ENCODE measurements at places on chromosomes 4 and X.

DNA sequence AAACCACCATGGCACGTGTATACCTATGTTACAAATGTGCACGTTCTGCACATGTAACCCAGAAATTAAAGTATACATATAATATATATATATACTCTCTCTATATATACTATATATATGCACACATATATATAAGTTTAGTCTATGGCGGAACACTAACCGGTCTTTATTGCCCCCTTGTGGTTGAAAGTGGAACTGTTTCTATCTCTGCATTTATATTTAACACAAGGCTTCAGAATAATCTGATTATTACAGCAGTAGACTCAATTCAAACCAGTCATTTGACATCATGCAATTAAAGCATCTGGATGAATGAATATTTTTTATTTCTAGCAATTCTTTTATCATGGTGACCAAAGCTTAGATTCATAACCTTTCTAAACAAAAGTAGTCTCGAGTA is 14.6 kb downstream of the RAB9B start:
- peak; percentile 80 for DNase-seq

DNA sequence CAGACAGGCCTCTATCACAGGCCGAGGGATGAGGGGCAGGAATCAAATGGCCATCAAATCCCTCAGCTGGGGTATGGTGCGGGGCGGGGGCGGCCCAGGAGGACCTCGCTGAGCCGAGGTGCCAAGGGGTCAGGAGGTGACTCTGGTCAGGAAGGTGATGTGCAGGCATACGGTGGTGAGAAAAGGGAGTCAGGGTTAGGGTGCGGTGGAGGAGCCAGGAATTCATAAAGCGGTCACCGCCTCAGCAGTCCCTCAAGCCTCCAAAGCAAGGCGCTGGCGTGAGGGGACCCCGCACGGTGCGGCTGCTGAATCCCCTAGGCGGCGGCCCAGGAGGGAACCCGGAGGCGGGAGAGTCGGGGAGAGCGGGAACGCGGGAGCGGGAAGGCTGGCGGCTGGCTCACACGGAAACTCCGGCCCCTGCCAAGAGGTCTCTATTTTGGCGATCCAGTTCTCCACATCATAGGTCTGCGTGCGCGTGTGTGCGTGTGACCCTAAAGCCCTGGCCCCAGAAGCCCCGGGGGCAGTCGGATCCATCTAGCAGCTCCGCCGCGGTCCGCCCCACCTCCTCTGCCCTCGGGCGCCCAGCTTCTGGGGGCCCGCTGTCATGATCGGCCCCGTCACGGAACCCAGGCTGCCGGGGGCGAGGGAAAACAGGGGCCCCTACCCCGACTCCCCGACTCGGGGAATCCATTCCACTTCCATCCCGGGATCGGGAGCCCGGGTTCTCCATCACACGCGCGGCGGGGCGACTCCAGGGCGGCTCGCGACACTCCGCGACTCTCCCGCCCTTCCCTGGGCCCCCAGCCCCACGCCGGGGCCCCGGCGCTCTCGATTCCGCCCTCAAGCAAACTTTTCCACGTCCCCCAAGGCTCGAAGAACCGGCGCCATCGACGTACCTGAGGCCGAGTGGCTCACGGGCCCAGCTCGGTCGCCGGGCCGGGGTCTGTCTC is 593 bp downstream of the ELF4 start:
- DNase-seq, result peak; percentile 31

GRCh38 chrX:68650491-68650890 is 3.0 kb downstream of the STARD8 start:
- DNase-seq, result no peak

DNA sequence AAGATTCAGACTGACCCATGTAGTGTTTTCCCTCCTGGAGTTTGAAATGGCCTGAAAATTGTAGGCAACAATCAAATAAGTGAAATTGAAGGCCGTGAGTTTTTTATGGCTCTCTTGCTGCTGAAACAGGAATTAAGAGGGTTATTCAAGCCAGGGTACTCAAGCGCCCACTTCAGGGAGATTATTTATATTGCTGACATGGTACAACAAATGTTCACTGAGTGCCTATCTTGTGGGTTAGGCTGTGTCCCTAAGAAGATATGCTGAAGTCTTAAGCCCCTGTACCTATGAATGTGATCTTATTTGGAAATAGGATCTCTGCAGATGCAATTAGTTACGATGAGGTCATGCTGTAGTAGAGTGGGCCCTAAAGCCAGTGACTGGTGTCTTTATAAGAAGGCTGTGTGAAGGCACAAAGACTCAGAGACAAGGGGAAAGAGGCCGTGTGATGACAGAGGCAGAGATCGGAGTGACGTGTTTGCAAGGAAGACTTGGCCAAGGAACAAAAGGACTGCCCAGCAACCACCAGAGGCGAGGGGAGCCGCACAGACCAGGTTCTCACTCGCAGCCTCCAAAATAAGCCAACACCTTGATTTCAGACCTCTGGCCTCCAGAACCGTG is 72.9 kb downstream of the MED28 start:
- no peak for DNase-seq

DNA sequence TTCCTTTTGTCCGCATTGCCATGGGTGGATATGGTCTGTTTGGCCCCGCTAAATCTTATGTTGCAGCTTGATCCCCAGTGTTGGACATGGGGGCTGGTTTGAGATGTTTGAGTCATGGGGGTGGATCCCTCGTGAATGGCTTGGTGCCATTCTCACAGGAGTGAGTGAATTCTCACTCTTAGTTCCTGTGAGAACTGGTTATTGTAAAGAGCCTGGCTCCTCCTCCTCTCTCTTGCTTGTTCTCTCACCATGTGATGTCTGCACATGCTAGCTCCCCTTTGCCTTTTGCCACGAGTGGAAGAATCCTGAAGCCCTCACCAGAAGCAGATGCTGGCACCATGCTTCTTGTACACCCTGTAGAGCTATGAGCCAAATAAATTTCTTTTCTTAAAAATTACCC is 22.6 kb upstream of the STBD1 start:
- DNase-seq, result no peak

GRCh38 chr4:7539659-7540058 is 104.9 kb upstream of the PSAPL1 start:
- DNase-seq, result peak; percentile 76

DNA sequence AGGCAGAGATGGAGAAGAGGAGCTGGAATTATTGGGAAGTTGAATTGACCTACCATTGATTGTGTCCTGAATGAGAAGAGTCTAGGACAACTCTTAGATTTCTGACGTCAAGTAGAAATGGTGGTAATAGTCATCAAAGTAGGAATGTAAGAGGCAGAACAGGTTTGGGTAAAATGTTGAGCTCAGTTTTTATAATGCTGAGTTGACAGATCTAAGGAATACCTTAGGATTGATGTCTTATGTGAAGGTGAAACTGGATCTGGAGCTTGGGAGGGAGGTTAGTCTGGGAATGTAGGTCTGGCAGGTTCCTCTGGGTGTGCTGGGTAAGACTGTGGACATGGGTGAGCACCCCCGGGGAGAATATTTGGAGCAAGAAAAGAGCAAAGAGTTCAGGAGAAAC is 31.9 kb downstream of the JADE1 start:
- no peak for DNase-seq

- DNase-seq, result peak; percentile 26
Observed at GRCh38 chrX:154401918-154402621, 3.9 kb downstream of the RPL10 start.

- DNase-seq, result no peak
Observed at GRCh38 chrX:19629541-19629940, 114.2 kb upstream of the MAP3K15 start.

DNA sequence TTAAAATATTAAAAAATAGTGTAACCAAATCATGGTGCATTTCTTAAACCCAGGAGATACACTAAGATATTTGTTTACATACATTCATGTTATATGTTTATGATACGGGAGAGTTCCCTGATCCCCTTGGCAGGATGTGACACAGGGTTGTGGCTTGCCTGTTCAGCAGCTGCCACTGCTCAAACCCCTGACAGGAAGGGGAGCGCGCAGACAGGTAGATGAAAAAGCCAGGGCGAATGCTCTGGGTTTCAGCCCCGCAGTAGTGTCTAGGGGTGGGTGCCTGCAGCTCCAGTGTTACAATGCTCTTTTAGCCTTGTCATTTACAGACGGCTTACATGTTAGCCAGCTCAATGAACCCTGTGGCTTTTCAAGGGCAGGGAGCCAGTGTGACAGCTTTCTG is 1343.8 kb upstream of the IGFBP7 start:
- no peak for DNase-seq

GRCh38 chr4:158856852-158857251 is 88.0 kb downstream of the FNIP2 start:
- DNase-seq, result peak; percentile 81

GRCh38 chr4:57013543-57014120 is 34.9 kb downstream of the POLR2B start:
- DNase-seq, result no peak

GRCh38 chr4:6253961-6254360 is 15.7 kb upstream of the WFS1 start:
- DNase-seq, result no peak

- peak; percentile 27 for DNase-seq
Observed at GRCh38 chr4:41549478-41549877, 11.5 kb downstream of the LIMCH1 start.

DNA sequence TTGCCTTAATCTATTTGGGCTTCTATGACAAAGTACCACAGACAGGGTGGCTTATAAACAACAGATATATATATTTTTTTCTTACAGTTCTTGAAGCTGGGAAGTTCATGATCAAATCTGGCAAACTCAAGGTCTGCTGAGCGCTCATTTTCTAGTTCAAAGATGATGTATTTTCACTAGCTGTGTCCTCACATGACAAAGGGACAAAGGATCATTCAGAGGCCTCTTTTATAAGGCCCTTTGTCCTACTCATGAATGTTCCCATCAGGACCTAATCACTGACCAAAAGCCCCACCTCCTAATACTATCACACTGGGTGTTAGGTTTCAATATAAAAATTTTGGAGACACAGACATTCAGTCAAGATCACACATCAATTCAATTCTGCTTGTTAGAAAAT is 2025.2 kb downstream of the PCDH7 start:
- no peak for DNase-seq

- DNase-seq, result peak; percentile 63
Observed at GRCh38 chr4:791898-792625, 33.9 kb downstream of the CPLX1 start.

DNA sequence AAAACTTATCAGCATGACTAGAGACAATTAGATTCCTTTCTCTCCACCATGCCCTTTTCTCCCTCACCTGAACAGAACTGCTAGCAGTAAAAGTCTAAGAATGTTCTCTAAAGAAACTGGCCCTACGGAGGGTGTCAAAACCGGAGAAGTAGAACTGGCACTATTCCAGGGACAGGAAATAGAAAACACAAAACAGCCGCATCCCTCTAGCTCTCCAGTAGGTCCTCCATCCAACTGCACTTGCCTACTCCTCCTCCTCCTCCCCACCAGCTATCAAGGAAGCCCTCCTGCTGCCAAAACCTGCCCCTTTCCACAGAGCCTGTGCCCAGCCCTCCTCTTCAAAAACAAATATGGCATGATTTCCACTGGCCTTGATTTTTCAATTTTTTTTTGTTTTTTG is 28.4 kb downstream of the FUNDC1 start:
- DNase-seq, result peak; percentile 10

- no peak for DNase-seq
Observed at GRCh38 chrX:49930039-49930438, 7.6 kb downstream of the CLCN5 start.

- DNase-seq, result no peak
Observed at GRCh38 chrX:33205321-33205720, 6.0 kb downstream of the DMD start.

- peak; percentile 22 for DNase-seq
Observed at GRCh38 chr4:26141911-26142638, 178.7 kb upstream of the RBPJ start.

DNA sequence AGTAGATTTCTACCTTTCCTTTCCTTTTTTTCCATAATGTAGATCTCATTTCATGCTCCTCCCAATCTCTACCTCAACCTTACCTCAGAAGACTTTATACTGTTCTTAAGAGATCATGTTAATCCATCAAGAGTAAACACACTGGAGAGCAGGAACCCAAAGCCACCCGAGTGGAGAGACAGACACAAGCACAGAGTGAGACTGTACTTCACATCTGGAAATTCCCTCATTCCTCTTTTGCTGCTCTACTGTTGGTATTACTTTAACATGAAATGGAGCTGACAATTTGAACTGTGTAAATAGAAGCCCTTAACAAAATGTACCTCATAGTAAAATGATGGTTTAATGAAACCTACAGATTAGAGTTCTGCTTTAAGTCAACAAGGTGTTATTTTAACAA is 105.7 kb upstream of the RASGEF1B start:
- no peak for DNase-seq

DNA sequence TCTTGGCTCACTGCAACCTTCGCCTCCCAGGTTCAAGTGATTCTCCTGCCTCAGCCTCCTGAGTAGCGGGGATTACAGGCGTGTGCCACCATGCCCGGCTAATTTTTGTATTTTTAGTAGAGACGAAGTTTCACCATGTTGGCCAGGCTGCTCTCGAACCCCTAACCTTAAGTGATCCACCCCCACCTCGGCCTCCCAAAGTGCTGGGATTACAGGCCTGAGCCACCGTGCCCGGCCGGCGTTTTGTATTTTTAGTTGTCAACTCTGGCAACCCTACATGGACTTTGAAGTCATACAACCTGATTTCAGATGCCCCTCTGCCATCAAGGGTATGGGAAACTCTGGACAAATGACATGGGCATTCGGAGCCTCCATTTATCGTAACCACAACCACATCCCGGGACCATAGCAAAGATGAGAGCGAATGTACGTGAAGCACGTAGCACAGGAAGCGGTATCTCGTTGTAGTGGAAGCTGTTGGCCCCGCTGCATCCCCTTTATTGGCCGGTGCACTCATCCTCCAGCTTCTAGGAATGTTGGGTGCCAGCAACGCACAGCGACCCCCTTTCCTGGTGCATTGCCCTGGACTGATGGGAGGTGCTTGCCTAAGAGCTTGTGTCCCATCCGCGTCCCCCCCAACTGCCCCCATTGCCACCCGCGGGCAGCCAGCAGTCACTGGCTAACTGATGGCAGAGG is 109.2 kb downstream of the PHKA2 start:
- DNase-seq, result no peak

GRCh38 chr4:75660491-75660890 is 12.7 kb downstream of the G3BP2 start:
- no peak for DNase-seq

DNA sequence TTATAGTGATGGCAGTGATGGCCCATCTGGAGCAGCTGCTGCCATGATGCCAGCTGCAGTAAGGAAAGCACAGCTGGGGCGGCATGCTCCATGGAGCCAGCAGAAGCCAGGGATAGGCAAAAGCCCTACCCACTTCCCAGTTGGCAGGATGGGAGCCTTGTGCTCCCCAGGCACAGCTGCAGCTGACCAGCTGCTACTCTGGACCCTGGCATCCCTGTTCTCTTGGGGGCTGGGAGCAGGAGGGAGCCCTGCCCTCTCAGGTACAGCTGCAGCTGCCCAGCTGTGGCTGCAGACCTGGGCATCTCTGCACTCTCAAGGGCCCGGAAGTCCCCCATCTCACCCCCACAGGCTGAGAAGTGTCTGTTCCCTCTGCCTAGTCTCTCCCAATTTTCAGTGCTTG is 531.9 kb downstream of the PCDH18 start:
- no peak for DNase-seq

- no peak for DNase-seq
Observed at GRCh38 chrX:121050781-121051180, 3.4 kb downstream of the GLUD2 start.

Measured in hematopoietic multipotent progenitor cell treated with erythropoietin and hydrocortisone succinate and interleukin-3 and kit ligand, for 4 days (in vitro differentiated cells).